GM18507 (cell line): ENCODE measurements at places on chromosomes 4 and X.

GRCh38 chr4:109532182-109532581, 27.9 kb upstream of the MCUB start:
- no peak for DNase-seq

DNA sequence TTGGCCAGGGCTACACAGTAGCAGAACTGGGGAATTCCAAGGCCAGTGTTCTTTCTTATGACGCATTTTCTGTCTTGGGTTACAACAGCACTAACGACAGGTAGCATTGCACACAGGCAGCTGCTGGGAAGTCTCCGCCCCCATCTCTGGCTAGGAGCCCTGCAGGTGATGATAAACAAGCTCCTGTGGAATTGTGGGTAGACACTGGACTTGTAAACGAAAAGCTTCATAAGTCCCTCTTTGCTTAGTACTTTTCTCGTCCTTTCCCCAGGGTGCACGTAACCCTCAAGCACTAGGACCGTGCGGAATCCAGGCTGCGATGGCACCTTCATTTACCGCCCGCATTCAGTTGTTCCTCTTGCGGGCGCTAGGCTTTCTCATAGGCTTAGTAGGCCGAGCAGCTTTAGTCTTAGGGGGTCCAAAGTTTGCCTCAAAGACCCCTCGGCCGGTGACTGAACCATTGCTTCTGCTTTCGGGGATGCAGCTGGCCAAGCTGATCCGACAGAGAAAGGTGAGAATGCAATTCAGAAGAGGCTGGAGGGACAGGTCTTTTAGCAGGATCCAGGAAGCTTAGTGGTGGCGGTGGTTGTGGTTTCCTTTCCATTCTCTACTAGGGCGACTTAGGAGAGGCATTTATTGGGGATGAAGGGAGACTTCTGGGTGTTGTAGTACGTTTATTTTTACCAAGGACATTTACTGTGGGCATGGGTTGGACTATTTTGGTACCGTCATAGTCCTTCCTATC, at the start of gene FAAH2:
TSS of gene FAAH2 (plus strand) at position 200 of the 745 bp plus-strand sequence. CDS start at position 320, 120 bp downstream.
- DNase-seq: no peak

DNA sequence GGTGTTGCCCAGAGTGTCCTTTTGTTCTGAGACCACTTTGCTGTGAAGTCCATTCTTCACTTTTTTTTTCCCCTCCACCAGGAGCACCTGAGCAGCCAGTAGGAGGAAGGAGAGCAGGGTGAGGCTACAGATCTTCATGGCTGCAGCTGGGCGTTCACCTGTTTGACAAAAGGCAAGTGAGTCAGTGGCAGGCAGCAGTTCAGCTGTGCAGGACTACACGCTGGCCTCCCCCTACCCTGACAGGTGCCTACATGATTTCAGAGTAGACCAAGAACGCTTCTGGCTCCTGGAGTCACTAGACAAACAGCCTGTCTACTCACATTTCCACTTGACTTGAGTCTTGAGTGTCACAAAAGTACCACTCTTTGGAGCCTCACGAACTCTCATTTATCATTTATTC, 2.0 kb downstream of the FGFBP1 start:
- no peak for DNase-seq

DNA sequence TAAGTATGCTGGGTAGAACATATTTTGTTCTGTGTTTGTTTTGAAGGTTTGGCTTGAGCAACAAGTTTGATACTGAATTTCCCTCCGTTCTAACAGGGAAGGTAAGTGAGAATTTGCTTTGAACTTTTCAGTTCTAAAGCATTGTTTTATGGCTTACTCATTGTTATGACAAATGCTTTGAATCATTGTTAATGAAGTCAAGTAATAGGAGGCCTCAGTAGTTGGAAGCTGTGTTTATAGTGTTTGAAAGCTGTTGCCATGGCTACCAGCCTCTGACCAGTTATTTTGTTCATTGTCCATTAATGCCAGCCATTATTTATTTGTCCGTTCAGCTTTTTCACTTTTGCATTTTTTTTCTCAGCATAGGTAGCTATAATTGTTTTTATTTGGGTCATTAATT, 14.4 kb downstream of the CHIC1 start:
- no peak for DNase-seq

GRCh38 chr4:38673130-38673978, 9.4 kb downstream of the KLF3 start:
- DNase-seq: no peak

DNA sequence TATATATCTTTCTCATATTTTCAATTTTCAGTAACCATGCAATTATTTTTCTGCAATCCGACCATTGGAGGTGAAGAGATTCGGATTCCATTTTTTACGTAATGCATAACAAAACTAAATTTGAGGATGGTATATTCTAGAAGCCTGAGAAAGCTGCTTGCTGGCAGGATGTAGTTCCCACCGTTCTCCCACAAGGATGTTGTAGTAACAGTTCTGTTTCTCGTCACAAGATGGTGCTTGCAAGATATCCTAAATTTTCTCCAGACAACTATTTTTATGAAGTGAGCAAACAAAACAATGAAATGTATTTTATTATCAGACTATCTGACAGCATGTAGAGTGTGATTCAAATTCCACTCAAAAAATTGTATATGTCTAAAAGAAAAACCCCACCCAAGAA, 10.7 kb downstream of the PWWP3B start:
- no peak for DNase-seq

GRCh38 chr4:1534095-1534872, 128.0 kb upstream of the NKX1-1 start:
- no peak for DNase-seq

- DNase-seq: no peak
These were observed 367.8 kb upstream of the GRIA3 start for GRCh38 chrX:122816288-122816687.

GRCh38 chr4:90198086-90198847, 71.1 kb downstream of the CCSER1 start:
- DNase-seq: no peak

DNA sequence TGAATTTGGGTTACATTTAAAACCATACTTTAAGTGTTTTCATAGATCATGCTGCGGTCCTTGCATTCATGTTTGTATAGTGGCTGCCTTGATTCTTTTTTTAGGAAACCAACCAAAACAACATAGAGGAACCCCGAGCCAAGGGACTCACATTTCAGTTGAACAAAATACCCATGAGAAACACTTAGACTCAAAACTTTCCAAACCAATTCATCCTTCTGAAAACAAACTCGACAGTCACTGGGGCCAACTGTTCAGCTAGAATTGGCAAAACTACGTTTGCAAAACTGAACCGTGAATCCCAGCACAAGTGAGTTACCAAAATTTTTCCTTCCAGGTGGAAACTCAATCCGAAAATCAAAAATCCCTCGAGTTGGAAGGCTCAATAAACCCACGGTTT, 1.4 kb downstream of the ADGRA3 start:
- no peak for DNase-seq

DNA sequence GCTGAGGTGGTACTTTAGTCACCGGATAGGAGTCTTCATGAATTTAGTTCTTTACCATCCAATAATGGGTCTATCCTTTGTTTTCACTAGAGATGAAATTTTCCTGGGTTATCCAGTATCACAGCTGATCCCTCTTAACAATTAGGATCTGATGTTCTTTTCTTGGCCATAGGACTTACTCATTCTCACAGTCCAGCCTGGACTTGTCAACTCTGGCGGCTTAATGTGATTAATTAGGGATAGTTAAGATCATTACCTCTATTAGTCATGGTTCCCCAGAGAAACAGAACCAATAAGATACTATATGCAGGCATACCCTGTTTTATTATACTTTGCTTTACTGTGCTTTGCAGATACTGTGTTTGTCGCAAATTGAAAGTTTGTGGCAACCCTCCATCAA, 272.7 kb upstream of the FAT4 start:
- DNase-seq: no peak

DNA sequence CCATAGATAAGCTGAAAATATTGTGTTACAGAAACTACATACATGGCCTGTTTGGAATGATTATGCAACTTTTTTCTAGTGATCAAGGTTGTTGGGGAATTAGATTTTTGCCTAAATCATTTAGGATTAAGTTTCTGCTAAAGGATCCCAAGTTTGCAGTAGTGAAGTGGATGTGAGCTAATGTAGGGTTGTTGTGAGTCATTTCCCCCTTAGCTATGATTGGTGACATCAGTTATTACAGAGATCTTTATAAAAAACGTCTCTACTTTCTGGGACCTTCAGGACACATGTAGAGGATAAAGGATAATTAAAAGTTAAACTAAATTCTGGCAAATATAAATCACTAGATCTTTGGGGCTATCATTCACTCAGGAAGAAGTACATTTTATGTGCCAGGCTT, 133.3 kb downstream of the GATB start:
- DNase-seq: no peak

DNA sequence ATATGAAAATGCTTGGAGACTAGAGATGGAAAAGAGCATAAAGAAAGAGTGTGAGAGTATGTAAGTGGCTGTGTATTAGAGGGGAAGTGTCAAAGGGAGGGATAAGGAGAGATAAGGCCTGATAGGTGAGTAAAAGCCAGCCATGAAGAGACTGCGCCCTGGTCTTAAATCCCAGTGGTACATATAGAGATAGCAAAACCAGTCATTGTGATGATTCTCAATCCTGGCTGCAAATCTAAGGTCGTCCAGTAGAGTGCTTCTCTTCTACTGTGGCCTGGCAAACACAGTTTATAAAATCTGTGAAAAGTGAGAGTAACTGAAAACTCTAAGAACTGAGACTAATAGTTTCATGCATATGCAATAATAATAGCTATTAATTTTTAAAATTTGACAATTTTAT, 86.9 kb downstream of the MAB21L2 start:
- no peak for DNase-seq

- no peak for DNase-seq
These were observed 12.3 kb downstream of the MMRN1 start for GRCh38 chr4:89906777-89907521.

DNA sequence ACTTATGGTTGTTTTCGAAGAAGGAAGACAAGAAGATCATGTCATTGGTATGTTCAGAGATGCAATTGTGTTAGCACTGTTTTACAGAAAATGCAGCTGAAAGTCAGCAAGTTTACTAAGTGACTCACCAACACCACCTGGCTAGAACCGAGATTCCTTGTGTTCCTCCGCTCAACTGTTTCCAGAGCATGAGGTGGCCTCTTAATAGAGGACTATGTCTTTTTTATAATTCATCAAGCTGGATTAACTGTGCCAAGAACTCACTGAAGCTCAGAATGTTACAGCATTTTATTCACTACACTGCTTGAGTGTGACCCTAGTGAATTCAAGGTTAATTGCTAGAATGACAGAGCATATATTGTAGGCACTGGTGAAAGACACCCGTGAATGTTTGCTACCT, 1573.5 kb upstream of the TENM3 start:
- no peak for DNase-seq

GRCh38 chr4:78542373-78542772, 9.2 kb upstream of the ANXA3 start:
- no peak for DNase-seq

DNA sequence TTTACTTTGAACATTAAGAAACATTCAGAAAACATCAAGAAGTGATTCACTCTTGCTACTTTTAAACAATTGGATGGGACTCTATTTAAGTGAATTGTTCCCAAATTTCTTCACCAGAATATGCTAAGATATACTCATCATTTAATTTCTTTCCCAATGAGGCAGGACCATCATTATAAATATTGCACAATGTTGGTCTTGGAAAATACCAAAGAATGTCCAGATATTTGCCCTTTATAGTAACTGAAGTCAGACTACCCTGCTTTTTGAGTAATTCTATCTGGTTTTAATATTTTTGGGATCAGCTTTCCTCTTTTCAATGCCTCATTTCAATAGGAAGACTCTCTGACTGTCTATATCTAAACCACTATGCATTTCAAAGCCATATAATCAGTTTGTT, 129.4 kb upstream of the TENM3 start:
- DNase-seq: no peak

- no peak for DNase-seq
These were observed 58.1 kb downstream of the NIPAL1 start for GRCh38 chr4:48074657-48075056.

GRCh38 chr4:125727931-125728330, 413.2 kb downstream of the FAT4 start:
- DNase-seq: no peak
